Activated T-helper 1 cell treated with anti-CD3 and anti-CD28 coated beads, Interleukin-12 subunit alpha, Interleukin-12 subunit beta, Interleukin-2, Interleukin-4 antibody, amounts not matched to agents 30 ng/mL and 10 ng/mL and 1 ng/mL, durations not matched to agents 14 hours and 24 hours and 36 hours (primary cell): ENCODE measurements at places on chromosomes 4 and X. TPM values are rescaled to one million over a fixed set of nuclear protein-coding genes. Genes with fewer than 3 reads are reported as not detected.

PASD1 gene
- not detected in 2 replicates for total RNA-seq

DNA sequence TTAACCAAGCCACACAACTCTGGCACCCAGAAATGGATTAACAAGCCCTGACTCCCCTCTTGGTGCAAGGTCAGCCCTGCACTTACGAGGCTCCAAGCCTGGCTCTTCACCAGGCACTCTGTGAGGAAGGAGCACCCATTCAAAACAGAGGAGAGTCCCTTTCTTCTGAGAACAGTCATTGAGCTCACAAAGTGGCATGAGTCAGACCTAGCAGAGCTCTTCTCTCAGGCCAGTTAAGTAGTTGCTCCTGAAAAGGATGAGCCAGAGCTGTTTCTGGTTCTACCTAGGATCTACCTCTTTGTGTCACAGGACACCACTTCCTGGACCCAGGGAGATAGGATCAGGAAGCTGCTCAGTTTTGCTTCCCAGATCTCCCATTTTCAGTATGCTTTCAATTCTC lies 48.2 kb downstream of the EVC2 start:
- no peak for DNase-seq

SPP1 gene
- total RNA-seq: 0.24 and 1.0 TPM in 2 replicates

GRCh38 chr4:156773648-156774357 lies 197.8 kb downstream of the PDGFC start:
- DNase-seq: no peak

DNA sequence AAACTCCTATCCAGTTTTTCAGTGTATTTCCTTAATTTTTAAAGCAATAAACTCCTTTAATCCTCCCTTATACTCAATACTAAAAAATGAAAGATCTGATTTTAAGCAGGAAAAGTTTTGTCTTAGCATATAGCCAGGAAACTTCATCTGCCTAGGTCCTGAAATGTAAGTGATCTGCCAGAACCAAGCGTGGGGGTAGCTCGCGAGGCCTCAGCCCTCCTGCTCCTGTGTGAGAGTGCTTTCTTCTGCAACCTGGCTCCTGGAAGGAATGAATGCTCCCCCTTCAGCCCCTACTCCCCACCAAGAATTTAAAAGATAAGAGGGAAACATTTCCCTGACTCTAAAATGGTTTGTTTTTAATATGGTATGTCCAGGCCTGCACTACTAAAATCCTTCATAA lies 160.1 kb downstream of the CBR4 start:
- no peak for DNase-seq

EFNB1 gene
- total RNA-seq: 7.3 and 8.0 TPM in 2 replicates

DNA sequence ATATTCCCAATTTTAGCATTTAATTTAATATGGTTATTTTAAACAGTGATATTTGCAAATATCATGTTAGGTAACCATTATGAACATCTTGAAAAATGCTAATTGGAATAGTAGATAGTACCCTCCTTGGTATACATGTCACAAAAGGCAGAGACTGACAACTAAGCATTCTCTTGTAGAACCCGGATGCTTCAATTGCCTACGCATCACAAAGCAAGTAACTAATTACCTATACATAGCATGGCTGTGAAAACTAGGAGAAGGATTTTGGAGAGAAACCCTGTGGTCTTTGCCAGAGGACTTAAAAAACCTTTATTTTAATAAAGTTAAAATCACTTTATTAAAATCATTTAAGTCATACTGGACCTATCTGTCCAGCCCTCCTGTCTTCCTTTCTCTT lies 764.1 kb upstream of the TENM3 start:
- no peak for DNase-seq

DNA sequence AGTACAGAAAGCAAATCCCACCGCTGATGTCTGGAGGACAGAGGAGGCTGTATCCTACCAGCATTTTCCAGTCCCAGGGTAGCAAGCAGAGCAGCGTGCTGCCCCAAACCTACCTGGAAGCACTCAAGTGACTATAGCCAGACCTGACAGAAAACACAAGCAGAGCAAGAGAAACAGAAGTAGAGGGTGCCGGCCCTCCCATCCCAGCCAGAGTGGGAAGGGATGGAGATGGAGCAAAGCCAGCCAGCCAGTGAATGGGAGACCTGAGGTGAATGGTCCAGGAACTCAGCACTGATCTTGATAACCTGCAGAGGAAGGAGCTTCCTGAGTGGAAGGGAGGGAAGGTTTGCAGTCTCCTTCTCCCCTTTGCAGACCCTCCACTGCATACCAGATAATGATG lies 185.2 kb downstream of the MAML3 start:
- no peak for DNase-seq

GRCh38 chr4:47104986-47105385 lies 73.6 kb downstream of the GABRB1 start:
- DNase-seq: no peak

DNA sequence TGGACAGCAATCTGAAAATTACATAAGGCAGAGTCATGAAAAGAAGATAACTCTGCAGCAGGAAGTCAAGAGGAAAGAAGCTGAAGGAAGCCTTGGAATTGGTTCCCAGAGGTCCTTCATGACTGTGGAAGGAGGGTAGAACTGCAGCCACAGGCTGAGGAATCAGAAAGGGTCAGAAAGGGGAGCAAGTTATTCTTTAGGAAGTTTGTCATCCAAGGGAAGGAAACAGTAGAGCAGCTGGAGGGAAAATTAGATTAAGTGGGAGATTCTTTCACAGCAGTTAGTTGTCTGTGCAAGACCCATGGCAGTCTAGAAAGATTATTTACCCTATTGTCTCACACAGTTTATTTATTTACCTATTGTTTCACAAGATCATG lies 9.3 kb upstream of the ADH1C start:
- no peak for DNase-seq

TMEM144 gene
- total RNA-seq: not detected in 2 replicates

SLC2A9 gene
- 3.4 and 4.5 TPM in 2 replicates for total RNA-seq

KLB gene
- total RNA-seq: not detected in 2 replicates

DAPP1 gene
- 38.8 and 40.2 TPM in 2 replicates for total RNA-seq

GRCh38 chr4:73456177-73457022 lies 20.4 kb downstream of the AFP start:
- DNase-seq: no peak

- no peak for DNase-seq
Observed at GRCh38 chr4:3813151-3814052, 47.2 kb downstream of the ADRA2C start.

GYPA gene
- not detected in 2 replicates for total RNA-seq

DNA sequence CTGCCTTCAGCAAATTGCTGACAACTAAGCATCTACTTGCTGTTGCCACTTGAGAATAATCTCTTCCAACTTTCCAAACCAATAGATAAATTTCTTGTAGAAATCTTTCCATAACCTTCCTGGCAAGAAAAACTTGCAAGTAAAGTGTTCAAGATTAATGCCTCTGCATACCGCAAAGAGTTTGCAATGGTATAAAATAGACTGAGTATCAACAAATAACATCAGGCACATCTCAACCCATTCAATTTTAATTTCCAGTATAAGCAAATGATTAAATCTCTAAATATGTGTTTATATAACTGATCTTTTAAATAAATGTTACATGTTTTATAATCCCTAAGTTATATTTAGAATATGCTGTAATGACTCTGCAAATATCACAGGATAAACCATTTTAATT lies 275.2 kb upstream of the AGA start:
- no peak for DNase-seq

DNA sequence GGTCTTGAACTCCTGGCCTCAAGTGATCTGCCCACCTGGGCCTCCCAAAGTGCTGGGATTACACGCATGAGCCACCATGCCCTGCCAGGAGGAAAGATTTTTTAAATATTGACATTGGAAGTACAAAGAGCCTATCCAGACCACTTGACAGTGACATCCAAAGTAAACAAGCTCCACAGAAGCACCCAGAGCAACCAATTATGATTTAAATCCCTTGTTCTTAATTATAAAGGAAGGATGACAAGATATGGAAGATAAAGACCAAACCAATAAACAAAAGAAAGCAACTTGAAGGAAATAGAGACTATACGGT lies 27.7 kb upstream of the RPL34 start:
- DNase-seq: no peak

DNA sequence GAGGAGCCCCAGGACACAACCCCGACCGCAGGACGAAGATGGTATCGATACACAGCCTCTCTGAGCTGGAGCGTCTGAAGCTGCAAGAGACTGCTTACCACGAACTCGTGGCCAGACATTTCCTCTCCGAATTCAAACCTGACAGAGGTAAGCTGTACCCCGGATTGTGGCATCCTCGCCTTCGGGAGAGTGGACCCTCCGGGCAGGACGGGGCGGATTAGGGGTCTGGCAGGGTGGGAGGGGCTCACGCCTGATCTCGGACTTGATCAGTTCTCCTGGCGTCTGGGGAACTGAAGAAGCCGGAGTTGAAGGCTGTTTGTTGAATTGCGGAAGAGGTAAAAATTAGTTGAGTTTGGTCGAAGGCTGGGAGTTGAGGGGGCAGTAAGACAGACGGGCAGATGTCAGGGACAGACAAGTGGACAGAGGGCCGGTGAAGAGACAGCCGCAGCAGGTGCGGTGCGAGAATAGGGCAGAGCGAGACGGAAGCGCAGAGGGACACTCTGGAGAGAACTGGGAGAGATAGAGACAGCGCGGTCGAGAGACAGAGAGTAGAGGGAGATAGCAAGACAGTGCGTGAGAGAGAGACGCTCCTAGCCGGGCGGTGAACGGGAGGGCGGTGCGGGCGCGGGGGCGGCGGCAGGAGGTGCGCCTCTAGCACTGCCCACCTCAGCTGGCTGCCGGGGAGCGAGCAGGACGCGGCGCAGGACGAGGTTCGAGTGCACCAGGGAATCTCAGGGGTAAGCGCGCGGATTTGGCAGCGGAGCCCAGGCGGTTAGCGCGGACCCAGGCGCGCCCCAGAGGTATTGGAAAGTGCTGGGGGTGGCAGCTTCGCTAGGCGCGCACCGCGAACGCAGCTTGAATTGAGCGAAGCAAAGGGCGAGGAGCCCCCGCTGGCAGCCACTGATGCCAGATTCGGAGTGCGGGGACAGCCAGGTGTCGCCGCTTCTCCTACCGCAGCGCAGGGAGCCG lies 23.9 kb downstream of the ARHGAP36 start:
- DNase-seq: no peak

PCDH18 gene
- total RNA-seq: not detected in 2 replicates

GRCh38 chr4:176837169-176837895 lies 44.6 kb upstream of the VEGFC start:
- DNase-seq: no peak

GRCh38 chr4:24643774-24644520 lies 59.6 kb upstream of the DHX15 start:
- no peak for DNase-seq

ADAMTS3 gene
- not detected in 2 replicates for total RNA-seq

- no peak for DNase-seq
Observed at GRCh38 chr4:123588631-123589241, 192.1 kb downstream of the SPRY1 start.

TCEAL7 gene
- total RNA-seq: not detected in 2 replicates

GRCh38 chr4:113763029-113763285 lies 1.4 kb upstream of the CAMK2D start:
- DNase-seq: no peak
